ENCODE measurements at places on chromosomes 12 and 14.

DNA sequence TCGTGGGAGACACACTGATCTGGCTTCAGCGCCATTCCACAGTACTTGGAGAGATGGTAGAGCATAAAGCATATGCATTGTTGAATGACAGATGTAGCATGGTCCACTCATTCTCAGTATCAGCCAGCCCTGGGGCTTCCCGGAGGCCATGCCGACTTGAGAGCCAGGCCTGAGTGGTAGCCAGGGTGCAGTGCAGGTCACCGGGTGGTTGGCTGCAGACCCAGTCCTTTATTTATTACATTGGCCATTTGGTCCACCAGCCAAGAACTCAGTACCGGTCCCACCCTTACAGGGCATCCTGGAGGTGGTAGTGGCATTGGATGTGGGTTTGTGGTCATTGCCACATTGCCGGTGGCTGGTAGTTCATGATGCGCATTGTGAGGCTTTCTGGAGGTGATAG lies 121.6 kb upstream of the RTL1 start:
- DNase-seq = no peak

GRCh38 chr14:24314377-24315193 lies 3.3 kb downstream of the LTB4R start:
- DNase-seq = no peak

DNA sequence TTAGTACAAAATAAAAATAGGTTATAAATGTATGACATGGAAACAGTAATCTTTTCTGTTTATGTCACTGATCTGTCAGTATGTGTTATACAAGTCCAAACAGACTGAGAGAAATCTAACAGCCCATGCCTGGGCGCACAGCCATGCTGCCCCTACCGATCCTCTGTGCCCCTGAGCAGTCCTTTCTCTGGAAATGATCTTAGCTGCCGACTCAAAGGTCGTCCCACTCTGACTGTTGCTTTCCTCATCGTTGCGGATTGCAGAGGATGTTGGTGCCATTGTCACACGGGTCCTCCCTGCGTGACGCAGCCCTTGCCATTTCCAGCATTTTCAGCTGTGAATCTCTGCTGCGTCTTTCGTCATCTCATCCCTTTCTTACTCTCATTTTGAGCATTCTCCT lies 82.9 kb upstream of the DYNC1H1 start:
- DNase-seq = no peak

GRCh38 chr12:21718944-21719650 lies 55.4 kb downstream of the KCNJ8 start:
- DNase-seq = no peak

DNA sequence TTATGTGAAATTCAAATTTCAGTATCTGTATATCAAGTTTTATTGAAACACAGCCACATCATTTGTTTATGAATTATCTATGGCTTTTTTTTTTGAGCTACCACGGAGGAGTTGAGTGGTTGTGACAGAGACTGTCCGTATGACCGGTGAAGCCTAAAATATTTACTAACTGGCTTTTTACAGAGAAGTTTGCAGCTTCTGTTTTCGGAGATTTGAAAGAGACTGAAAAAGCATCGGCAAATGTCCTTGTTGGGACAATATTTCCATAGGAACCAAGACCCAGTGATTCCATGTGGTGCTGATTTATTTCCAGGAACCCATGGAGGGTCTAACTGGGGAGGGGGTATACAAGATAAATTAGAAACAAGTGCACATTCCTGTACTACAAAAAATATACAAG lies 56.2 kb downstream of the RGS6 start:
- no peak for DNase-seq

Data from RPMI8226 (cell line).